NCI-H2171 treated with DMSO at 0.1 percent for 48 hours (cell line): ENCODE measurements at places on chromosomes 11 and 22.
A peak's percentile ranks its signal among the peaks of the same experiment; 100 is the strongest.

DNA sequence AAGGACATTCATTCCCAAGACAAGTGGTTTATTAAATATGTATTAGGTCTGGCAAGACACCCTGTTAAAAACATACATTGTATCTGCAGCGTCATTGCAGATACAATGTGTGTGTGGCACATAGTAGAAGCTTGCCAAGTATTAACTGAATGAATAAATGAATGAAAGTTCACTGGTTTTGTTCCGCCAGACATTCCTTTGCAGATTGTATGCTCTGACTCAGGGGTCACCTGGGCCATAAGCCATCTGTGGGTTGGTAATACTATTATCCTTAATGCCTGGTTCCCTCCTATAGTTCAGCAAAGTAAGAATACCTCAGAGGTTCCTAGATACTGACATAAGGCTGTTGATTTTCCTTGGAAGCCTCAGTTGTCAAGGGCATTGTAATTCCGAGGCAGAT is 377.3 kb upstream of the CCDC90B start:
- no peak for DNase-seq

GRCh38 chr22:22022947-22023534 is 40.5 kb upstream of the TOP3B start:
- no peak for DNase-seq

- DNase-seq = no peak
These were observed 33.2 kb upstream of the CRYBB3 start for GRCh38 chr22:25166266-25167040.

DNA sequence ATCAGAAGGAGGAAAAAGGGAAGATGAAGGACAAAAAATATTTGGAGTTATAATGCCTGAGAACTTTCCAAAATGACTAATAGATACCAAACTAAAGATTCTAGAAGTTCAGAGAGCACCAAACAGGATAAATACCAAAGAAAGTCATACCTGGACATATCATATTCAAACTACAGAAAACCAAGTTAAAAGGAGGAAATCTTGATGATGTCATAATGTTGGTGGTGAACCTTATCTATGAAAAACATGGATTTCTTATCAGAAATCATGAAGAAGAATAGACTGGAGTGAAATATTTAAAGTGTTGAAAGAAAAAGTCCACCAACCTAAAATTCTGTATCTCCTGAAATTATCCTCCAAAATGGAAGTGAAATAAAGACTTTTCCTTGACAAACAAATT is 389.2 kb downstream of the JRKL start:
- DNase-seq = no peak

DNA sequence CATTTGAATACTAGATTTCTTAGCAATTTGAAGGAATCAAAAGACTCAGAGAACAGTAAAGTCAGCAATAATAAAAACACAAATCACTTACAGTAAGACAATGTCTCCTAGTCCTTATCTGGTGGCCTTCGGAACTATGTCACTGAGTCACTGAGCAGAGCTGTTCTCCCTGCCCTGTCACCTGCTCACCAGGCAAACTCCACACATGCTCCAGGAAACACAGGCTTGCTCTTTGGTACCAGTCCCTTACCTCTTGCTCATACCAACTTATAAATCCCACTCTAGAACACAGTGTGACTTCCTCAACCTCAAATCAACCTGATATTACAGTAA is 81.1 kb upstream of the CHRM4 start:
- no peak for DNase-seq

GRCh38 chr11:63829823-63830489 is 9.0 kb upstream of the MARK2 start:
- peak; percentile 5 for DNase-seq

- no peak for DNase-seq
These were observed 10.6 kb upstream of the MYO7A start for GRCh38 chr11:77117492-77117891.

DNA sequence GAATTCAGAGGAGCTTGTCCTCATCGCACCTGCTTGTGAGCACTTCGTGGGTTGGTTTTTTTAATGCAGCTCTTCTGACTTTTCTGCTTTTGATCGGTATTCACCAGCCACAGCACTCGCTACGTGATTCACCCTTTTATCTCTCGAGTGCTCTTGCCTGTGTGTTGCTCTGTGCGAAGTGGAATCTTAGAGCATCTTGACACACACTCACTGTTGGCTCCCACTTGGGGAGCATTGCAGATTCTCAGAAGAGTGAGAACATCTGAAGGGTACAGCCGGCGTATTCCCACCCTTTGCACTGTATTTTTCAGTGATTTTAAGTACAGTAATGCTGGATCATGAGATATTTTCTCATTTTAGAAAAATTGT is 10.9 kb downstream of the TNNT3 start:
- DNase-seq = no peak

- DNase-seq = no peak
These were observed at the start of gene SLC43A3 for GRCh38 chr11:57426929-57427726. Gene SLC43A3 (minus strand): TSS chr11:57427121. CDS start chr11:57426172, 949 bp downstream.

GRCh38 chr11:35548925-35549561 is 23.6 kb upstream of the PAMR1 start:
- DNase-seq = peak; percentile 32

DNA sequence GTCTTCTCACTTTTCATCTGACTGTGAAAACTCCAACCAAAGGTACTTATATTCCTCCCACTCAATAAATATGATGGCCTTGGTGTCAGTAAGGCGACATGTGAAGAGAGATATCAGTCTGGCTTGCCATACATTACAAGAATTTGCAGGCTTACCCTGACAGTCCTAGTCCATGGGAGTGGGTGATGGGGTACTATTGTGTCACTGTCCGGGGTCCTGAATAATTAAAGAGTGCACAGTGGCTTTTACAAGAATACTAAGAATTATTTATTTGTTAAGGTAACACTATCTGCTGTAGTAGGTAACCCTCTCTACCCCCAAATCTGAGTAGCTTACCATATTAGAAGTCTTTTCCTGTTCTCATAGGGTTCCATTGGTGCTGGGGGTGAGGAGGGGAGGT is 23.1 kb upstream of the IZUMO1R start:
- no peak for DNase-seq

GRCh38 chr22:23583836-23584235 is 3.7 kb upstream of the IGLL1 start:
- no peak for DNase-seq

- peak; percentile 45 for DNase-seq
These were observed 75.5 kb downstream of the MICAL2 start for GRCh38 chr11:12185914-12186313.

DNA sequence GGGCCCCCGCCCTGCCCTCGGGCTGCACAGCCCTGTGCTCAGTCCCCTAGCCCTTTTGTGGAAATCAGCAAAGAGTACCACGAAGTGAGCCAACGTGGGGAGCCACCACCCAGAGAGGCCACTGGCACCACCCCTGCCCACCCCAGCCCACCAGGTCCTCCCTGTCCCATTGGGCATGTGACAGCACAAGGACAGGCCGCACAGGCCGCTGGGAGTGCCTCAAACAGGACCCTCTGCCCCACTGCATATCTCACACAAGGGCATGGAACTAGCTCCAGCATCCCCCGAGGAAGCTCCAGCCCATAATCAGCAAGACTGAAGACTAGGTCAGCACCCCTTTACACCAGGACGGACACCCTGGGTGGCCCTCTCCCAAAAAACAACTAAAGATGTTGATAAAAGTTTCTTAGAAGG is 29.7 kb downstream of the GNB1L start:
- no peak for DNase-seq

GRCh38 chr11:70740488-70740851 is 342.1 kb downstream of the CTTN start:
- DNase-seq = no peak

- DNase-seq = no peak
These were observed 2.9 kb downstream of the PAK1 start for GRCh38 chr11:77470971-77471370.

GRCh38 chr22:30640361-30640760 is 4.8 kb downstream of the SLC35E4 start:
- no peak for DNase-seq

DNA sequence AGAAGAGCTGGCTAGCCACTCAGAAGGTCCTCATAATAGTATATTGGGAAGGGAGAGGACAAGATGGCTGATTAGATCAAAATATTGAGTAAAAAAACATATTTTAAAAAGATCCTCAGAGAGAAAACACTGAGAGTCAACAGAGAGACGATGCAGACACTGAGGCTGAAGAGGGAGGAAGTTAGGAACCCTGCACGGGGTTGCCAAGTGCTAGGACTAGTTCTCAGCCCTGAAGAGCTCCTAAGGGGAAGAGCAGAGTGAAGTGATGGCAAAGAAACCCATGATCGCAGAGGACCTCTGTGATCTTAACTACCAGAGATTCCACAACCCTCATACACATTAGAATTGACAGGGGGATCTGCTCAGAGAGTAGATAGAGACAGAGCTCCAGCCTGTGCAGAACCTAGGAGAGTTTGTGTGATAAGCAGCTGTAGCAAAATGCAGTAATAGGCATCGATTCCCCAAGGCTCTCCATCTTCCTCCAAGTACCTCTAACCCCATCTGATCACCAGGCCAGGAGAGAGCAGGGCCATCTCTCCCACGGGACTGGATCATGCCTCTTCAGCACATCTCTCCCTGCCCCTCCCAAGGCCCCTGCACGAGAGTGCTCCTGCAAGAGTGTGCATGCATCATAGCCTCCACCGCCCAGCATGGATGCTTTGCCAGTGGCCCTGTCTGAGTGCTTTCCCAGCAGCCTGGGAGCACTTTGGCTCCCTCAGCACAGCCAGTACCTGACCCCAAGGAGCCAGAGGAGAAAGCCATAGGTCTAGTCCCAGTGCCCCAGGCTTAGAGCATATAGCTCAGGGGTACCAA is 41.2 kb upstream of the ARL14EP start:
- no peak for DNase-seq

DNA sequence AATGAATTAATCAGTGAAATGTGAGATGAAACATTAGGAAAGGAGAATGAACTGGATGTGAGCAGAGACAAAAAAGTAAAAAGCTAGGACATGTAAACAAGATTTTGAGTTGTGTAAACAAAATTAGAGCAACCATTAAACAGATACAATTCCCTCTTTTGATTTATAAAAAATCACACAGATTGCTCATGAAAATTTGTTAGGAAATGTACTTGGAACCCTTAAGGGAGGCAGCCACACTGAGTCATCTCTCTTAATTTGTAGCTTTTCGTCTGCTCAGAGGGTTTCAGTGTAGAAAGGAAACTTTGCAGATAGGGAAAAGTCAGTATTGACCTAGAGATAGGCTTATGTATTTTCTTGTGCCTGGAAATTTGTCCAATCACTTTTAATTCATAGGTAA is 49.6 kb upstream of the ME3 start:
- DNase-seq = no peak

GRCh38 chr11:73314117-73314961 is 6.3 kb downstream of the ARHGEF17 start:
- DNase-seq = peak; percentile 41

DNA sequence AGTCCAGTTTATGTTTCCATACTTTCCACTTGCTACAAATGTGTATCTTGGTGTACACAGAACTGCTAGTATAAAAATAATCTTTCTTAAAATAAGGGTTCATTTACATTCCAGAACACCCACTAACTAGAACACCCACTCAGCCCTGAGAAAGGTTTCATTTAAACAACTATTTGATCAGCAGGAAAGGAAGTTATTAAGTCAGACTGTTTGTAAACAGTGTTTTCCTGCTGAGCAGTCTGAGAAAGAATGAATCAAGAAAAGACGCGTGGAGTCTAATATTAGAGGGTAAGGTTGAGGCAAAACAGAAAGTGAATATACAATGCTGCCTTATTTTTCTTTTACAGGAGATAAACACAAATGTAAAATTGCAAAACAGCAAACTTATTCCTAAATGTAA is 32.7 kb downstream of the NARS2 start:
- no peak for DNase-seq

- no peak for DNase-seq
These were observed 88.9 kb downstream of the ARFGAP2 start for GRCh38 chr11:47087801-47088200.

- DNase-seq = no peak
These were observed 612.7 kb downstream of the BRD1 start for GRCh38 chr22:49214976-49215375.

DNA sequence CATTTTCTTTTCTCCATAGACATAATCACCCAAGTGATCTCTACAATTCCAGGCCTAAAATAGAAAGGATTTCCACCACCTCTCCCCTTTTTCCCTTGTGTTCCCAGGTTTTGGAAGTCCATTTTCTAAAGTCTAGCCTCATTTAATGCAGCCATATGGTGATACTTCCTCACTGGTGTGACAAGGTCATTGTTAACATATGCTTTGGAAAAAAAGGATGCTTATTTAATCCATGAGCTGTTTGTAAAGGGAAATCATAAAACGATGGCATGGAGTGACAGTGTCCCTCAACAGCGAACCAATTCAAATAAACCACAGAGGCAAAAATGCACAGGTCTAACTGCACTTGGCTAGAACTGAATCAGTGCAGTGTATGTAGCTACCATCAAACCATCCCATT is 26.6 kb downstream of the GRIA4 start:
- DNase-seq = no peak

GRCh38 chr11:119375337-119376196 is 5.9 kb downstream of the USP2 start:
- DNase-seq = peak; percentile 28

DNA sequence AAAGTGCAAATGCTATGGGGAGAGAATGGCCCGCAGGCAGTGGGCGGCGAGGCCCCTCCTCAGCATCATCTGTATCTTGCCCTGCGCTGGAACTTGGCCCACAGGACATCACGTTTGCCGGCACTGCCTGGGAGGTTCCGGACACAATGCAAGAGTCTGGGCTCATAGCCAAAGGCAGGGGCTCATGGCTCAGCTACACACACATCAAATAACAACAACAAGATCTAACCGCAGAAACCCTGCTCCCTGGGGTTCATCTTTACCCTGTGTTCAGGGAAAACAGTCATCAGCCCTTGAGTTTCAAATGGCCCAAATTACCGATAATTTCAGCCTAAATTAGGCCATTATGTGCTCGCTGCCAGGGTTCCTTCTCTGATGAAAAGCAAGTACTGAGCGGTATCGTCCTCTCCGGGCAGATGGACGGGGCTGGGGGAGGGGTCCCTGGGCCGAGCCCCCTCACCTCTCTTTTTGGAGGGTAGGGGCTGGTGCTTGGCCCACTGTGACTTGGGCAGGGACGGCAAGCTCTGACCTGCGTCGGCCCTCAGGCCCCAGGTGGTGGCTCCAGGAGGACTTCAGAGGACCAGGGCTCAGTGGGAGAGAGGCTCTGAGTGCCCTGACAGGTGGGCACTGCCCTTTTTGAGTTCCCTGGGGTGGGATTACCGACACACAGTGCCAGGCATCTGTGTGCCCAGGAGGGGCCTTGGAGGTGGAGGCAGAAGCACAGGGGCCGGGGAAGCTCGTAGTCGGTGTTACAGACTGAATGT is 25.0 kb upstream of the GAL start:
- peak; percentile 21 for DNase-seq
